H54 (cell line): ENCODE measurements at places on chromosomes 5 and 9.

DNA sequence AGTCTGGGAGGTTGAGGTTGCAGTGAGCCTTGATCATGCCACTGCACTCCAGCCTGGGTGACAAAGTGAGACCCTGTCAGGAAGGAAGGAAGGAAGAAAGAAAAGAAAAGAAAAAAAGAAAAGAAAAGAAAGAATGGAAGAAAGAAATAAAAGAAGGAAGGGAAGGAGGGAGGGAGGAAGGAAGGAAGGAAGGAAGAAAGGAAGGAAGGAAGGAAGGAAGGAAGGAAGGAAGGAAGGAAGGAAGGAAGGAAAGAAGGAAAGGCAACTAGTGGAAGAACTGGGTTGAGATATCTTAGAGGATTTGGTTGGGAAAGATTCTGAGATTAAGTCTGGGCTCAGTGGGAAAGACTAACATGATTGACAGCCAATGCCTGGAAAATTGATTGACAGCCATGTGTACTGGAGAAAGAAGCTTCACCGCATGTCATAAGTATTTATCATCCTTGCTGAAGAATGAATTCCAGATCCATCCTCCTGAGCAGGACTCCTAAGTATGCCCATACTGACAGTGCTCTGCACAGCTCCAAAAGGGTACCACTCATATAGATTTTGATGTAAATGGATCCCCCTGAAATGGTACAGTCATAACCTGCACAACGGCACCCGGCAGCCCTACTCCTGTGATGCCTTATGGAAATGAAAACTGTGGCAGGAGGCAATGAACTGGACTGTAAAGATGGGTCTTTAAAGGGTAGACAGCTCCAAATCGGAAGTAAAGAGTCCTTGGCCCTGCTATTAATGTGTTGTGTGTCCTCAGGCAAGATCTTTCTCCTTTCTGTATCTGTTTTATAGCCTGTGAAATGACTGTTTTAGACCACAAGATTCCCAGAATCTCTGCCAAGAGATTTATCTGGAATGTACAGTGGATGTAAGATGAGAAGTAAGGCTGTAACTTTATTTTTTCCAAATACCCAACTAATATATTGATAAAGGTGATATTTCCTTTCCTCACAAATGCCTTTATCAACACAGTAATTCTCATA is 16.9 kb upstream of the ADRA1B start:
- no peak for DNase-seq

GRCh38 chr5:96432216-96433065 is 607 bp downstream of the PCSK1 start:
- DNase-seq, result peak; percentile 48

GRCh38 chr5:32115985-32116384 is 58.1 kb downstream of the GOLPH3 start:
- DNase-seq, result no peak

DNA sequence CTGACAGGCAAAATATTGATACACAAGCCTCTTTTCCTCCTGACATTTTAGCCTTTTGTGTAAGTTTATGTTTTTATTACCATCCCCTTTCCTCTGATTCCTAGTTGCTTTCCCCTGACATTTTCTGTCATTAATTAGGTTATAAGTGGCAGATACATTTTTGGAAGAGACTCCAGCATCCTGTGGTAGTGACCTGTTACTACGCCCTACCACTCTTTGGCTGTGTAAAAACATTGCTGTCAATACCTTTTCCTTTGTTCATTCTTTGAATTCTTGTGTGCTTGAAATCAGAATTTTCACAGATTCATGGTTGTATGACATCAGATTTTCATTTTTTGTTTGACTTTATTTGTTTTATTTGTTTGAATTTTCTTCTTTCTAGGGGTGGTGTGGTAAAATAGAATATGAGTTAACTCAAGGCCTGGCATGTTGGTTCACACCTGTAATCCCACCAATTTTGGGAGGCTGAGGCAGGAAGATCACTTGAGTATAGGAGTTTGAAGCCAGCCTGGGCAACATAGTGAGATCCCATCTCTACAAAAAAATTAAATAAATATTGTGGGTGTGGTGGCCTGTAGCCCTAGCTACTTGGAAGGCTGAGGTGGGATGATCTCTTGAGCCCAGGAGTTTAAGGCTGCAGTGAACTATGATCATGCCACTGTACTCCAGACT is 43.4 kb downstream of the UBE2R2 start:
- no peak for DNase-seq

DNA sequence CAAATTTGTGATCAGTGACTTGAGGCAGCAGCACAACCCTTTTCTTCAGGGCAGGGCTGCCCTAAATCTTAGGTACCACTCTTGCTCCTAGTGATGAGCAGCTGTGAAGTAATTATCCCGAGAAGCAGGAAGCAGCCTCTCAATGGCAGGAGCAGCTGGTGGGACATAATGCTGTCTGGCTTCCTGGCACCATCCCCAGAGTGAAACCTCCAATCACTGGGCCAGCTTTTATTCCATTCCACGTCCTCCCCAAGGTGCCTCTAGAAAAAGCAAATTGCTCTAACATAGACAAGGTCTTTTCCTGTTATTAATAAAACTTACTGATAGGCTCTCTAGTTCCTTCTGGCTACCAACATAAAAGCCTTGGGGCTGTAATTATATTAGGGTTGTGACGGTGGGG is 154.0 kb downstream of the FRMD3 start:
- no peak for DNase-seq

DNA sequence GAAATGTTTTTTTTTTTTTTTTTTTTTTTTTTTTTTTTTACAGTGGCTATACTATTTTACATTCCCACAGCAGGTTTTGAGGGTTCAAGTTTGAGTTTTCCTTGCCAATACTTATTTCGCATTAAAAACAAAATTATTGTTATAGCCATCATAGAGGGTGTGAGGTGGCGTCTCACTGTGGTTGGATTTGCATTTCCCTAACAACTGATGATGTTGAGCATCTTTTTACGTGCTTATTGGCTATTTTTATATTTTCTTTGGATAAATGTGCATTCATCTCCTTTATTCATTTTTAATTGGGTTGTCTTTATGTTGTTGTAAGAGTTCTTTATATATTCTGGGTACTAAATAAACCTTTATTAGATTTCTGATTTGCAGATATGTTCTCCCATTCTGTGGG is 18.9 kb upstream of the UBLCP1 start:
- no peak for DNase-seq

GRCh38 chr5:92418341-92418740 is 1035.2 kb upstream of the ARRDC3 start:
- DNase-seq, result no peak

- DNase-seq, result no peak
Measured at GRCh38 chr9:33467526-33467925, 6.2 kb downstream of the NOL6 start.

DNA sequence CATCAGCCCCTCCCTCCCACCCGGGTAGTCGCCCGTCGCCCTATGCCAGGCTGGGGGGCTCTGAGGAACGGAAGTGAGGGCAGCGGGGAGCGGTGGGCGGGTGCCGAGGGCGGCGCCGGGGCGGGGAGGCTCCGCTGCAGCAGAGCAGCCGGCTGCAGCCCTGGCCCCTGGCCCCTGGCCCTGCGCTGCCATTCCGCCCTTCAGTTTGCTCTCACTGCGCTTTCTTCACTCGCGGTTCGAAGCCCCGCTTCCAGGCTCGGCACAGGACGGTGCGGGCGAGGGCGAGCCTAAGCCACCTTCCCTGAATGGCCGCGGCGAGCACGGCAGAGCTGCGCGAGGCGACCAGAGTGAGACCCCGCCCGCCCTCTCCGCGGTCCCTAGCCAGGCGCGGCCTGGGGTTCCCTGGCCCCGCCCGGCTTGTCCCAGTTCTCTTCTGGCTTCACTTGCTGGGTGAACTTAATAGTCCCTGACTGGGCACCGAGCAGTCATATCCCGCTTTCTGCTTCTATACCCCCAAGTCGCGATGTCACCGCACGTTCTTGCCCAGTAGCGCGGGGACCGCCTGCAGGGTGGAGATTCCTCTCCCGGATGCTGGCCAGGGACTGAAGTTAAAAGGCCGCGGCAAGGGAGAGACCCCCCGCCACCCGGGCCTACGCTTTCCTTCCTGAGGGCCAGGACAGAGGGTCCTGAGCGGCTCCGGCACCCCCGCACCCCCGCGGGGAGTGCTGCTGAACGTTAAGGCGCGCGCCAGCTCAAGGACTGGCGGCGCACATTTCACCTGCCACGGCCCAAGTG is 623 bp upstream of the TRIM36 start:
- DNase-seq, result no peak

DNA sequence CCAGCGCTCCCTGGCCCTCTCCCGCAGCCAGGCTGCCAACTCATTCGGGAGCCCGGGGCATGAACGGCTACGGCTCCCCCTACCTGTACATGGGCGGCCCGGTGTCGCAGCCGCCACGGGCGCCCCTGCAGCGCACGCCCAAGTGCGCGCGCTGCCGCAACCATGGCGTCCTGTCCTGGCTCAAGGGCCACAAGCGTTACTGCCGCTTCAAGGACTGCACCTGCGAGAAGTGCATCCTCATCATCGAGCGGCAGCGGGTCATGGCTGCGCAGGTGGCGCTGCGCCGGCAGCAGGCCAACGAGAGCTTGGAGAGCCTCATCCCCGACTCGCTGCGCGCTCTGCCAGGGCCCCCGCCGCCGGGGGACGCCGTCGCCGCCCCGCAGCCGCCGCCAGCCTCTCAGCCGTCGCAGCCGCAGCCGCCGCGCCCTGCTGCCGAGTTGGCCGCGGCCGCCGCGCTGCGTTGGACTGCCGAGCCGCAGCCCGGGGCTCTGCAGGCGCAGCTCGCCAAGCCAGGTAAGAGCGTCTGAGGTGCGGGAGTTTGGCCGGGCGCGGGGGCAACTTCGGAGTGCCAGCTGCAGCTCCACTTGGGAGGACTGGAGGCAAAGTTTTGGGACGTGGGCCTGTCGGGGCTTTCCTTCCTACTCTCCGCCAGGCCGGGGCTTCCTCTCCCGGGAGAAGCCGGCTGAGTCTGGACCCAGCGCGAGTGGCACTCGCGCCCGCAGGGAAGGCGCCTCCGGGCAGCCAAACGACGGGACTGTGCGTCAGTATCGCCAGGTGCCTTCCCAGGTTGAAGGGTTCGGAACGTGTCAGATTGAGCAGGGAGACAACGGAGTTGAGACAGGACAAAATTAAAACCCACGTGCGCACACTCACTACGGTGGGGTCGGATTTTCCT is 735 bp downstream of the DMRT3 start:
- no peak for DNase-seq

GRCh38 chr9:35342221-35342958 is 147.5 kb upstream of the RUSC2 start:
- no peak for DNase-seq

DNA sequence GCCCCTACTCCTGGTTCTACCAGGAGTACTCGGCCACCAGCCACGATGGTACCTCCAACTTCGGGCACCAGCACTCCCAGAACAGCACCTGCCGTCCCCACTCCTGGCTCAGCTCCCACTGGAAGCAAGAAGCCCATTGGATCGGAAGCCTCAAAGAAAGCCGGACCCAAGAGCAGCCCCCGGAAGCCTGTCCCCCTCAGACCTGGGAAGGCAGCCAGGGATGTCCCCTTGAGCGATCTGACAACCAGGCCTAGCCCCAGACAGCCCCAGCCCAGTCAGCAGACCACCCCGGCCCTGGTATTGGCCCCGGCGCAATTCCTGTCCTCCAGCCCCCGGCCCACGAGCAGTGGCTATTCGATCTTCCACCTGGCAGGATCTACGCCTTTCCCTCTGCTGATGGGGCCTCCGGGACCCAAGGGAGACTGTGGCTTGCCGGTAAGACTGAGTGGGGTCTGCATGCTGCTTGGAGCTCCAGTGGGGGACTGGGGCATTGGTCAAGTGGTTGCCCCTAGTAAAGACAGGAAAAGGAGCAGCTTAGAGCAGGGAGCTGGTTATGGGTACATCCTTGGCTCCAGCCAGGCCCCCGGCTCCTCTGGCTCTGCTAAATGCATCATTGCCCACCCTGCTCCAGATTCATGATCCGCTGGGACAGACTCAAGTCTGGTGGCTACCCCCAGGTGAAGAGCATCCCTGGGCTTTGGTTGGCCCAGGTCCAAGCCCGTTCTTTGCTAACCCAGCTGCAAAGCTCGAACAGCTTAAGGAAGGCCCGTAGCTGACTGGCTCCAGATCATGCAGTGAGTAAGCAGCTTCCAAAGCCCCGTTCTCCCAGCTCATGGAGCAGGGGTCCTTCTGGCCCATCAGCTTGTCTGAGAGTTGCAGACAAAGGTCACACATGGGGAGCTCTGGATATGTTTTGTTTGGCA is 14.0 kb downstream of the COL27A1 start:
- no peak for DNase-seq

- no peak for DNase-seq
Measured at GRCh38 chr5:54049963-54050362, 260.4 kb downstream of the ARL15 start.

GRCh38 chr9:2291980-2292704 is 277.0 kb downstream of the SMARCA2 start:
- DNase-seq, result no peak

GRCh38 chr5:27908341-27908740 is 870.0 kb upstream of the CDH9 start:
- no peak for DNase-seq

DNA sequence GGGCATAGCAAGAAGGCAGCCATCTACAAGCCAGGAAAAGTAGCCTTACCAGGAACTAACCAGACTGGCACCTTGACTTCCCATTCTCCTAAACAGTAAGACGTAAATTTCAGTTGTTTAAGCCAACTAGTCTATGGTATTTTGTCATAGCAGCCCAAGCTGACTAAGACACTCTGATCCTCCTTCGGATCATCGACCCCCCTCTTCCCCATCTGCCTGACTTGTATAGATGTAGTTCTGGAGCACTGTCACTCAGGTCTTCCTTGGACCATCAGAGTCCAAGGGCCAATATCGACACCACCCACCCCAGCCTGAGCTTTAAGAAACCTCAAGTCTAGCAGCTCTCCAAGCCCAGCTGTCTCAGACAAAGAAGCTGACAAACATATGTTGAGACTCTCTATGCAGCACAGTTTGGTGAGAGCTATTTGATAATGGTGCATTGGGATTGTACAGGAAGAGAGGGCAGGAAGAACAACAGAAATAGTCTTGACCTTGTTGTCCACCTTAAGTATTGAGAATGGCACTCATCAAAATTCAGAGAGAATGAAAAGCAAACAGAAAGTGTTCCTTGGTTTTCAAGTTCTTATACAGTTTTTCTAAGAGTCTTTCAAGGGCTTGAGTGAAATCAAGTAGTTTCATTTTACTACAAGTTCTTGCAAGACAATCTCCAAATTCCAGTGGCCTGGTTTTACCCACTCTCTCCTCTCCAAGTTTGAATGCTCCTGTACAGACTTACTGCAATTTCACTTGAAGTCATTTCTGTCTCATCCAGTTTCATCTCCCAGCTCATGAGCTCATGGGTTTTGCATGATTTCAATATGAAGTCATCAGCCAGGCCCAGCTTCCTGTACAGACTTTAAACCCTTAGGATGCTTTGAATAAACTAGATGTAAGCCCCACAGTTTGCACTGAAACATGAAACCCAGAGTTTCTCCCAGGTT is 122.3 kb upstream of the RAI14 start:
- peak; percentile 35 for DNase-seq

GRCh38 chr5:64971513-64971912 is 202.8 kb downstream of the CWC27 start:
- no peak for DNase-seq

DNA sequence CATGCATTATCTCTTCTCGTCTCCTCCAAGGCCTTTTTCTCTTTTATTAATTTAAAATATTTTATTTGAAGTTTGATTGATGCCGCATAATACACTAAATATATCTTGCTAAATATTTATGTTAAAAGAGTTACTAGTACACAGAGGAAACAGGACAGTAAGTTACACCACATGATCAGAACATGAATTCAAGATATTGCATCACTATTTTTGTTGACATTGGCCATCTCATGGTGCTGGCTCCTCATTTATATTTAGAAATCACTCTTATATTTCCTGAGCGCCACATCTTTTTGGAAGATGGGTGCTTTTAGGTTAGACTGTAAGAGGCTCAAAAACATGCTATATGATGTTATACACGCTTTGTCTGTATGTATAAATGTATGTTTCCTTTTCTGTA is 23.0 kb downstream of the SPEF2 start:
- no peak for DNase-seq

- DNase-seq, result no peak
Measured at GRCh38 chr9:95750725-95751519, 124.6 kb upstream of the ERCC6L2 start.
